HT-29 (cell line): ENCODE measurements at places on chromosomes 11 and 22. TPM values are rescaled to one million over a fixed set of nuclear protein-coding genes. Genes with fewer than 3 reads are reported as not detected.
A peak's percentile ranks its signal among the peaks of the same experiment; 100 is the strongest.

DNA sequence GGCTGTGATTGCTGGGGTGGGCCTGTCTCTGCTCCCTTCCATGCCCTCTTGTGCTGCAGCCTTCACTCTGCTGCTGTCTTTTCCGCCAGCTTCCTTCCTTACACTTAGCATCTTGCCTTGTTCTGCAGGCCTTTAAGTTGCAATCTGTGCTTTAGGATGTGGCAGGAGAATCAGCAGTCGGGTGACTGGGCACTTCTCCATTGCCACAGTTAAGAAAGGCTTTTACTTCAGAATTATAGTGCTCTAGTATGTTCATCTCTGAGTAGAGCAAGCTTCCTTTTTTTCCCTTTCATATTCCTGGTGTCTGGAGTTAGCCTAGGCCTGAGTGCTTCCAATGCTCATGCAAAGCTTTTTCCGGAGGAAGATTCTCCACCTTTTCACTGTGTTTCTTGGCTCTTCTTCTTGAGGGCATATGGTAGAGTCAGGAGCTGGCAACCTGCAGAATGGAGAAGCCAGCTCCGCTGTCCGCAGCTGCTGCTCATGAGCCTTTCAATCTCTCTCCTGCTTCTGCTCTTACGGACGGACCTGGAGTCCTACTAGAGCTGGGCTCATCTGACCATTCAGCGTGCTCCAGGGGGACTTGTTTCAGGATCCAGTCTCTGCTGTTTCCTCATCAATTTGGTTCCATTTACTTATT lies 20.2 kb downstream of the PPP6R2 start:
- no peak for DNase-seq

The PLEKHB1 gene
- total RNA-seq = 43.0 and 46.5 TPM in 2 replicates

The FGF4 gene
- total RNA-seq = not detected in 2 replicates

The TRPM5 gene
- total RNA-seq = 1.7 and 1.8 TPM in 2 replicates

- DNase-seq = no peak
These were observed 3.5 kb downstream of the MYO7A start for GRCh38 chr11:77131560-77131959.

- no peak for DNase-seq
These were observed 223.3 kb upstream of the ISX start for GRCh38 chr22:34842630-34843029.

- DNase-seq = peak; percentile 5
These were observed 1.3 kb upstream of the CLDN25 start for GRCh38 chr11:113778111-113778910.

The SMIM35 gene
- not detected in 2 replicates for total RNA-seq
